ENCODE measurements at places on chromosomes 16 and 17. TPM values are rescaled to one million over a fixed set of nuclear protein-coding genes. Genes with fewer than 3 reads are reported as not detected.

CACNG4 gene
- not detected for total RNA-seq

MYH3 gene
- 2.3 TPM for total RNA-seq

FOXL1 gene
- total RNA-seq, result 3.0 TPM

DNA sequence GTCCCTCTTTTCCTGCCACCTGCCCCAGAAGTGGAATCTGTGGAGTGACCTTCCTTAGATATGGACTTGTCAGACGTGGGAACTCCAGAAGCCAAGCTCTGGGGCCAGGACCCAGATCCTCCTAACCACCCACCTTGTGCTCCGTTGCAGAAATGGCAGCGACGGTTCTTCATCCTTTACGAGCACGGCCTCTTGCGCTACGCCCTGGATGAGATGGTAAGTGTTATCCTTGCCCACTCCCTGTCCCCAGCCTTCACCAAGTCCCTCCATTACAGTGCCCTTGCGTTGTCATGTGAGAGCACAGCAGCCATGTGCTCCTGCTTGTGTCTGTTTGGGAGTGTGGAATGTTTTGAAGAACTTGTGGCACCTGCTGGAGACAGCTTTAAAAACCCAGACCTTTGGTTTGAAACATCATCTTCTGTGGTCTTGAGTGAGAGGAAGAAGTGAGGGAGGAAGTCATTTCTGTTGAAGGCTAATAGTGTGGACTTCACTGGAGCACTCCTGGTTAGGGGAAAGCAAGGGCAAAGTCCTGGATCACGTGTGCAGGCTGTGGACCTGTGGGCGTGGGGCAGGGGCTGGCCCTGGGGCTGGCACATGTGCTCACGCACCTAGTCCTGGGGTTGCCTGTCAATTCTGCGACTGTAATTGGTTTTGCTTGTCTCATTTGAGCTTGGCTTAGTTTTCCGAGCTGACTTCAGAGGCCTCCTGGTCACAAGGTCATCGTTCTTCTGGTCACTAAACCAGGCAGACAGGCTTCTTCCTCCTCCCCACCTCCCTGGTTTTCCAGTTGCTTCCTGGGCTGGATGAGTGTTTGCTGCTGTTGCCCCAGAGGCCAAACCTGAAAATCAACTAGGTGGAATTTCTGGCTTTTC is 35.8 kb downstream of the MPRIP start:
- DNase-seq, result peak; percentile 79
- H3K27ac ChIP-seq, result peak overlapping the region; percentile 64
- no peak overlapping the region for H3K4me3 ChIP-seq
- H3K27me3 ChIP-seq, result no peaks in the 10 kb centered on the region

GRCh38 chr17:40778461-40778860 is 3.9 kb downstream of the KRT27 start:
- no peaks in the 10 kb centered on the region for H3K36me3 ChIP-seq
- H3K4me1 ChIP-seq, result no peaks in the 10 kb centered on the region
- no peak overlapping the region for H3K27ac ChIP-seq

DNA sequence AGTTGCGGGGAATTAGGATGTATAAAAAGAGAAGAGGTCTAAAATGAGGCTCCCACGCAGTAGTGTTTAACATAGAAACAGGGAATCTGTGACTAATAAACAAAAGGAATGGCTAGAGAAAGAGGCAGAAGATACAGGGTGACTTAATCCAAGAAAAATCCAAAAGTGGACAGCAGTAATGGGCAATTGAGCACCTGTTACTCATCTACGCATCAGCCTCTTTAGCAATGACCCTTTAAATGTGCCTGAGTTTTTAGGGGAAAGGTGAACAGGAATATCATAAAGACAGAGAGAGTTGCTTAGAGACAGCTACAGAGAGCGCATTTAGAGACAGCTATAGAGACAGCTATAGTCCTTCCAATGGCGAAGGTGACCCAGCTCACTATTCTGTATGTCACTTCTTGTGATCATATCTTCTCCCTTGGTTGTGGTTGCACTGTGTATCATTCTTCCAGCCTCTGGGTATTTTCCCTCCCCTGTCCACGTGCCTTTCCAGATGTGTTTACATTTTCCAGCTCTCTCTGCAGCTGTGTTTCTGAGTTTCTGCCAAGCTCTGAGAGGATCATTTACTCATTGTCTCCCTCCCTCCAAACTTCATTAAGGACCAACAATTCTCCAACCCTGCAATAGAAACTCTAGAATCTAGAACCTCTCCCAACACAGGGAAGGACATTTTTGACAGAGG is 61.5 kb downstream of the MYOCD start:
- H3K36me3 ChIP-seq, result no peaks in the 10 kb centered on the region
- H3K4me1 ChIP-seq, result peaks cover 10% of the 10 kb centered on the region
- peak overlapping the region; percentile 57 for H3K27ac ChIP-seq
- H3K4me3 ChIP-seq, result no peak overlapping the region

GRCh38 chr17:6503641-6504195 is 52.6 kb downstream of the PITPNM3 start:
- no peak overlapping the region for H3K27ac ChIP-seq
- DNase-seq, result no peak
- no peaks in the 10 kb centered on the region for H3K27me3 ChIP-seq
- peaks cover 7% of the 10 kb centered on the region for H3K36me3 ChIP-seq
- peaks cover 7% of the 10 kb centered on the region for H3K4me1 ChIP-seq

DNA sequence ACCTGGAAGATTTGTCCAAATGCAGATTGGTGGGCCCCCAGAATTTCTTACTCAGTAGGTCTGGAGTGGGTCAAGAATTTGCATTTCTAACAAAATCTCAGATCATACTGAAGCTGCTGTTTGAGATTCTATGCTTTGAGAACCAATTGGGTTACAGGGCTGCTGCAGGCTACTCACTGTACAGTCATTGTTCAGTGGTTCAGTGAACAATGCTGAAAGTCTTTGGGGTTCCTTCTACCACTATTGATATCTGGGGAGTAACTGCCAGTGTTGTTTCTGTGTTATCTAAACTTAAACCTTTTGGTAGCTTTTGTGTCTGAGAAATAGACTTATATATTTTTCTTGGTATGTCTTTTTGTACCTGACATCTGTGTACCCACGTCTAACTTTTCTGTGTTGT is 187.5 kb downstream of the TANC2 start:
- H3K36me3 ChIP-seq, result no peaks in the 10 kb centered on the region
- no peaks in the 10 kb centered on the region for H3K27me3 ChIP-seq
- no peak for DNase-seq
- H3K27ac ChIP-seq, result no peak overlapping the region
- peaks cover 6% of the 10 kb centered on the region for H3K4me1 ChIP-seq

- H3K27ac ChIP-seq, result no peak overlapping the region
- H3K4me1 ChIP-seq, result peaks cover 30% of the 10 kb centered on the region
- H3K4me3 ChIP-seq, result peak overlapping the region; percentile 59
- H3K27me3 ChIP-seq, result peaks cover 76% of the 10 kb centered on the region
- H3K36me3 ChIP-seq, result no peaks in the 10 kb centered on the region
These were observed 2.3 kb downstream of the NGFR start for GRCh38 chr17:49497148-49498028.

DNA sequence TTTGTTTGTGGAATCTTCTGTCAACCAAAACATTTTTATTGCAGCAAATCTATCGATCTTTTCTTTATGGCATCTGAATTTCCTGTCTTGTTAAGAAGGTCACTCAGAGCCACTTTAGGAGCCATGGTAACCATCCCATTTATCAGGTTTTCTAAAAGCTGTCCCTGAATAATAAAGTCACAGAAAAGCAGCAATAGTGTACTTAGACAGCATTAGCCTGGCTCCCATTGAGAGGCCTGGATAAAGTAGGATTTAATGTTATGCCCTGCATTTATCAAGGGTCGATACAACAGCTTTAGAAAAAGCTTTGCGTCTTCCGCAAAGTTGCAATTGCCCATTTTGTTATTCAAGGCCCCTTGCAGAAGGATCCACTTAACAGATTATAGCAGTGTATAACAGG is 10.1 kb upstream of the CD300LF start:
- no peaks in the 10 kb centered on the region for H3K4me1 ChIP-seq
- H3K36me3 ChIP-seq, result no peaks in the 10 kb centered on the region

DNA sequence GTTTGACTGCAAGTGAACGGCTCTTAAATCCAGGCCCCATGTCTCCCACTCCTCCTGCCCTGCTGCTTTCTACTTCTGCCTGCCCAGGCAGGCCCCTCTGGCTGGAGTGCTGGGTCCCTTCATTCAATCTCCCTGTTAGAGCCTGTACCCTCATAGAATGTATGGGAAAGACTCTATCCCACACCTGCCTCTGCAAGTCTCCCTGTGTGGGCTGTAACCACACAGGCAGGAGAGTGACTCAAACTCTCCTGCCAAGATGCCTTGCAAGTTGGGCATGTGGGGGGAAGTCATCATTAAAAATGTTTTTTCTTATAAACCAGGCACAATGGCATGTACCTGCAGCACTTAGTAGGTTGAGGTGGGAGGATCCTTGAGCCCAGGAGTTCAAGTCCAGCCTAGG is 77.5 kb downstream of the PLXDC1 start:
- no peaks in the 10 kb centered on the region for H3K27me3 ChIP-seq
- H3K4me3 ChIP-seq, result no peak overlapping the region
- no peak overlapping the region for H3K27ac ChIP-seq
- no peaks in the 10 kb centered on the region for H3K36me3 ChIP-seq
- no peak for DNase-seq

DNA sequence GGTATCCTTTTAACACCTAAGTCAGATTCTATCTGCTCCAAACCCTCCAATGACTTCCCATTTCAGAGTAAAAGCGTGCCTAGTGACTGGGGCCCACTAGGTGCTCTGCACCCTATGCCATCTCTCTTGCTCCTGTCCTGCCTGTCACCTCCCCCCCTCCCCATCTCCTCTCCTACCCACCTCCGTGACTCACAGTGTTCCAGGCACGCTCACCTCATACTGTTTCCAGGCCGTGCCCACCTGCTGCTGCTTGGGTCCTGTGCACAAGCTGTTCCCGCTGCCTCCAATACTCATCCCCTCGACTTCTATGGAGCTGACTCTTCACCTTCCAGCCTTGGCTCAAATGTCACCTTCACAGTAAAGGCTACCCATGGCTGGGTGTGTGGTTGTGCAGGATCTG is 21.7 kb downstream of the DNAH3 start:
- no peaks in the 10 kb centered on the region for H3K4me1 ChIP-seq
- DNase-seq, result no peak
- no peak overlapping the region for H3K4me3 ChIP-seq
- H3K27me3 ChIP-seq, result no peaks in the 10 kb centered on the region

- DNase-seq, result no peak
- H3K4me3 ChIP-seq, result no peak overlapping the region
- no peaks in the 10 kb centered on the region for H3K27me3 ChIP-seq
- H3K27ac ChIP-seq, result no peak overlapping the region
These were observed 69.7 kb downstream of the RPA1 start for GRCh38 chr17:1899403-1900000.

DNA sequence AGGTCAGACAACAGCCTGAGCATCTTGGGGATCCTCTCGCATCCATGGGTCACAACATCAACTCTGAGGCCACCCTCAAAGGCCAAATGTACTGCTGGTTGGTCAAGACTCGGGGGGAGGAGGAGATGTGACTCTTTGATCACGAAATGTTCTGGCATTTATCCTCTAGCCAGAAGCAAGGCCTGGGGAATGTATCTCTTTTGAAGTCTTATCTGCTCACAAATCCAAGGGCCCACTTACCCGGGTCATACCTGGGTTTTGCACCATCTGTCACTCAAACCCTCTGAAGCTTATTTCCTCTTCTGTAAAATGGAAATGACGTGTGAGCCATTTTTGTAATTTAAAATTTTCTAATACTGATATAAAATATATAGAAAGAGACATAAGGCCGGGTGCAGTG is 13.2 kb downstream of the CA7 start:
- no peaks in the 10 kb centered on the region for H3K4me1 ChIP-seq
- H3K4me3 ChIP-seq, result no peak overlapping the region
- no peak overlapping the region for H3K27ac ChIP-seq
- H3K27me3 ChIP-seq, result no peaks in the 10 kb centered on the region

DNA sequence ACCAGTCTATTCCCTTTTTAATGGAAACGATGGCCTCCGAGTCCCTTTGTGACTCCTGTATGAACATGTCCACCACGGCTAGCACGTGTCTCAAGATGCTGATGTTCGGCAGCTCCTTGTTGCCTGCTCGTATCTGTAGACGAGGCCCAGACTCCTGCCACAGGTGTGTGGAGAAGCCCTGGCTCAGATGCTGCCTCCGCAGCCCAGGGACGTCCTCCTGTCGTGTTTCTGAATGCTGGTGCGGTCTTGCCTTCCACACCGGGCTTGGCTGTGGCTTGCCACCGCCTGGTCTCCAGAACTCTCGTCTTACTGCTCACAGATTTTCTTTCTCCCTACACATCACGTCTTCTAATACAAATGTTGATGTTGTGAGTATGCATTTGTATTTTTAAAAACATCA is 17.0 kb downstream of the FOXF1 start:
- H3K4me3 ChIP-seq, result no peak overlapping the region
- H3K27ac ChIP-seq, result no peak overlapping the region
- H3K27me3 ChIP-seq, result no peaks in the 10 kb centered on the region
- DNase-seq, result no peak

- H3K4me3 ChIP-seq, result no peak overlapping the region
- H3K36me3 ChIP-seq, result peaks cover 34% of the 10 kb centered on the region
- peak overlapping the region; percentile 67 for H3K27ac ChIP-seq
- H3K4me1 ChIP-seq, result peaks cover 26% of the 10 kb centered on the region
- no peaks in the 10 kb centered on the region for H3K27me3 ChIP-seq
These were observed 11.4 kb downstream of the SLC7A6 start for GRCh38 chr16:68275611-68276191.

- no peak for DNase-seq
- no peak overlapping the region for H3K27ac ChIP-seq
- H3K36me3 ChIP-seq, result peaks cover 22% of the 10 kb centered on the region
- no peaks in the 10 kb centered on the region for H3K27me3 ChIP-seq
These were observed 53.9 kb upstream of the ERN1 start for GRCh38 chr17:64183815-64184214.

DNA sequence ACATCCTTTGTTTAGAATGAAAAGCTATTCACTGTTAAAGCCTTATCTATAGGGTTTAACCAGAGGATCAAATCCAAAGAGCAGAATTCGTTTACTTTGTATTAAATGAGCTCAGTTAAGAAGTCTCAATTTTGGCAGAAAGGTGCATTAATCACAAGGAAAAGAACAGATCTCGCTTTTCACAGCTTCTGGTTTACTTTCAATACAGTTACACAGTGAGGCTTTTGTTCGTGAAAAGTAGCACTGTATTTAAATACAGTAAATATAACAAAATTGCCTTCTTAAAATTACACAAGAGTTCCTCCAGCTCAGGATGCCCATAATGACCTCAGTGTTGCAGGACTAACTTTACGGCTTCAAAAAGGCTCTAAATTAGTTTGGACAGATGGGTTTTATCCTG is 669.1 kb upstream of the SALL1 start:
- no peak overlapping the region for H3K4me3 ChIP-seq
- H3K4me1 ChIP-seq, result peaks cover 5% of the 10 kb centered on the region
- no peak for DNase-seq
